ENCODE measurements at places on chromosomes 3 and 15.
A peak's percentile ranks its signal among the peaks of the same experiment; 100 is the strongest.

- peak; percentile 32 for DNase-seq
These were observed 1.3 kb downstream of the PSMD2 start for GRCh38 chr3:184300378-184300720.

- no peak for DNase-seq
These were observed 9.1 kb downstream of the THRB start for GRCh38 chr3:24485511-24485910.

DNA sequence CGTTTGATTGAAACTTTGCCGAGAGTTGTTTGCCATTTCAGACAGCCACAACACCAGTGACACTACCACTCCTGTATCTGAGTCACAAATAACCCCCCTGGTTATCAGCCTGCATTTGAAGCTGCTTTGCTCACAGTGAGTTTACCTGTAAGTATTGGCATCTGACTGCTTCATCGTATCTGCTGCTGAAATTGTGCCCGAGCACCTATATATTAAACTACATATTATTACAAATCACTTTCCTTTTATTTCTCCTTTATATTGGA lies 39.2 kb upstream of the SPSB4 start:
- no peak for DNase-seq

GRCh38 chr3:194083637-194084224 lies 52.2 kb upstream of the HES1 start:
- peak; percentile 54 for DNase-seq

DNA sequence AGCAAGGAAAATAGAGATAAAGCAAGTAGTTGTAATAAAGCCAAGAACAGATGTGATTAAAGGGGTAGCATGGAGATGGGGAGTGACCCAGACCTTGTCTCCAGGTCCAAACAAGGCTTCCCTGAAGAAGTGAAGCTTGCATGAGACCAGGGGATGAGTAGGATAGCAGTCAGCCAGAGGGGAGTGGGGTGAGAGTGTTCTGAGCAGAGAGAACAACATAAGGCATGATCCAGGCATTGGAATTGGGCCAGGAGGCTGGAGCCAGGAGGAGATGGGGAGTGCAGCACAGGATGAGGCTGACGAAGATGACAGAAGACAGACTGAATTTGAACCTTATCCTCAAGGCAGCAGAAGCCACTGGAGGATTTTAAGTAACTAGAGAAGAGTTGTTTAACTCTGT lies 7.2 kb downstream of the TMOD2 start:
- DNase-seq: peak; percentile 76

All from AG10803 (cell line).